ENCODE measurements at places on chromosomes 5 and 9.

DNA sequence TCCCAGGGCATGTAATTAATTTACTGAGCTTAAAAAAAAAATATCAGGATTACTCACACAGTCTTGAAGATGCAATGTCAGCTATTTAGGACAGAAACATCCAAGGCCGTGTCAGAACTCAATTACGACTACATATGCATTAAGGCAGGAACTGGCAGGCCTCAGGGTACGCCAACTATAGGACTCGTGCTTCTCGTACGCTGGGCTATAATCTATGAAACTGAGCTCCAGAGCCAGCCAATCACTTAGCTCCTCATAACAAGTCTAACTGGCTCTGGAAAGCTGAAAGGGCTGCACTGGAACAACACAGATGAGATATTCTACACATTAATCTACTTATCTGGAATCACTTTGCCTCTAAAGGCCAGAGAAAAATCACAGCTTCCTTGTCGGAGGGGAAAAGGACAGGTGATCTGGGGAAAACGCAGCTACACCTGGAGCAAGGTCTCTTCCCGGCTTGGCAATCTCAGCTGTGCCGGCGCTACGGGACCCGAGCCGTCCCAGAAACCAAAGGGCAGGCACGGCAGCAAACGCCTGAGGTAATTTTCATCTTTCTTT lies 212.0 kb downstream of the DEPDC1B start:
- no peak for DNase-seq

- DNase-seq, result no peak
Observed at GRCh38 chr5:158995694-158996173, 104.0 kb downstream of the EBF1 start.

GRCh38 chr5:9035346-9035745 lies 510.5 kb downstream of the SEMA5A start:
- DNase-seq, result no peak

DNA sequence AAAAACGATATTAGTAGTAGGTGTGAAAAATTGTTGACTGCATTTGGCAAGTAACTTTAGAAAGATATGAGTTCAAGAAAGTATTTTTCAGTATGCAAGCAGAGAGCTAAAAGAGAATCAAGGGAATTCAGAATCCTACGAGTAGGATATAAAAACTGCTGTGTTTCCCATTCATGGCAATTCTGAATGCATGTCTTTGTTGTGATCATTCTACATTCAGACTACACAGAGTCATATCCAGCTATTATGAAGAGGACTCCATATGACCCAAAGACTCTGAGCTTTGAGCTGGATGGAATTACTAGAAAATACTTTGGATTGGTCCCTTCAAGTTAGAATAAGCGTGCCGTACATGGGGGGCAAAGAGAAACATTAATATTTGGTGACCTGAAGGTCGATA lies 12.0 kb downstream of the IFNE start:
- no peak for DNase-seq

DNA sequence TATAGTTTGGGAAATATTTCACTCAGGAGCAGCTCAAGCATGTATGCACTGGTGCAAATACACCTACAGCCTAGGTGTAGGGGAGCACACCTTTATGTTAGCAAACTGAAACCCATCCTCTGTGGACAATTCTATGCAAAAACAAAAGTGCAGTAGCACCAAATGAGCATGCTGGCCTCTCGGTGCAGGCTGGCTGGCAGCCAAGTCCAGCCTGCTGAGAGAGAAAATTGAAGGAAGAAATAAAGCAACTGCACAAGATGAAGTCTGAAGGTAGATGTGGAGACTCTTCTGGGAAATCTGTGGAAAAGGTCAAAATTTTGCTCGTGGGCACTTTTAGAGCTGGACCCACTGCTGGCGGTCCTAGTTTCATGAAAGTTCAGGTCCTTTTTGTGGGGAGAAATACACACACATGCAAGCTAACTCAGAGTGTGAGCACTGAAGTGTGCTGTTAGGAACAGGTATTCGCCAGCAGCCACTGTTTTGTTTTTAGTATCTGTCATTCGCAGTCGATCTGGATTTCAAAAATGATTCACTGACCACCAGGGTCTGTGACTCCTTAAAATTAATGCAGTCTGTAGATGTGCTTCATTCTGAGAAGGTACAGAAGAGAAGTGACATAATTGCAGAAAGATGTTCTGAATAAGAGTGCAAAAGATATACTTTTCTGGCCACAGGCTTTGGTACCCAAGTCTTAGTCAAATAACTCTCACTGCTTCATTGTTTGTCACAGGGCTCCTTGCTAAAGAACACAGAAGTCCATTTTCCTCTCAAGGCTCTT lies 281.7 kb downstream of the PARP8 start:
- no peak for DNase-seq

- DNase-seq, result no peak
Observed at GRCh38 chr9:108297073-108297472, 558.7 kb downstream of the ACTL7B start.

GRCh38 chr5:75513841-75514240 lies 2.1 kb downstream of the POLK start:
- DNase-seq, result no peak

GRCh38 chr5:138890644-138891043 lies 15.5 kb upstream of the LRRTM2 start:
- DNase-seq, result no peak

GRCh38 chr9:36942891-36943290 lies 91.2 kb downstream of the PAX5 start:
- DNase-seq, result no peak

GRCh38 chr5:178404987-178405386 lies 172.4 kb upstream of the PHYKPL start:
- no peak for DNase-seq

- DNase-seq, result no peak
Observed at GRCh38 chr5:115151208-115151805, 18.4 kb downstream of the TRIM36 start.

- DNase-seq, result no peak
Observed at GRCh38 chr9:109086221-109086620, 33.5 kb downstream of the TMEM245 start.

DNA sequence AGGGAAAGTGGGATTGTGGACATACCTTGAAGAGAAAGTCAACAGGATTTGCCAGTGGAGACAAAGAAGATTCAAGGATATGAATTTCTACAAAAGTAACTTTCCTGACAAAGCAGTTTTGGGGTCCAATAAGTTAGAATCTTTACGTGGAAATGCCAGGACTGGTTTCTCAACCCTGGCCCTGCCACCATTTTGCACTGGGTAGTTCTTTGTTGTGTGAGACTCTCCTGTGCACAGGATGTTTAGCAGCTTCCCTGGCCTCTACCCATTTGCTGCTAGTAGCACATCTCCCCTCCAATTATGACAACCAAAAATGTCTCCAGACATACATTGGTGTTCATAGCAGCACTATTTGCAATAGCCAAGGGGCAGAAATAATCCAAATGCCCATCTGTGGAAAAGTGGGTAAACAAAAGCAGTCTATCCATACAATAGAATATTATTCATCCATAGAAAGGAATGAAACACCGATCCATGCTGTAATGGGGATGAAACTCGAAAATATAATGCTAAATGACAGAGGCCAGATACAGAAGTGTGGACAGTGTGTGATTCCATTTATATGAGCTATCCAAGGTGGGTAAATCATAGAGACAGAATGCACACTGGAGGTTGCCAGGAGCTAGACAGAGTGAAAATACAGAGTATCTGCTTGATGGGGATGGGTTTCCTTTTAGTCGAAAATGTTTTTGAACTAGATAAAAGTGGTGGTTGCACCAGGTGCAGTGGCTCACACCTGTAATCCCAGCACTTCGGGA lies 91.4 kb downstream of the NSUN2 start:
- DNase-seq, result no peak

DNA sequence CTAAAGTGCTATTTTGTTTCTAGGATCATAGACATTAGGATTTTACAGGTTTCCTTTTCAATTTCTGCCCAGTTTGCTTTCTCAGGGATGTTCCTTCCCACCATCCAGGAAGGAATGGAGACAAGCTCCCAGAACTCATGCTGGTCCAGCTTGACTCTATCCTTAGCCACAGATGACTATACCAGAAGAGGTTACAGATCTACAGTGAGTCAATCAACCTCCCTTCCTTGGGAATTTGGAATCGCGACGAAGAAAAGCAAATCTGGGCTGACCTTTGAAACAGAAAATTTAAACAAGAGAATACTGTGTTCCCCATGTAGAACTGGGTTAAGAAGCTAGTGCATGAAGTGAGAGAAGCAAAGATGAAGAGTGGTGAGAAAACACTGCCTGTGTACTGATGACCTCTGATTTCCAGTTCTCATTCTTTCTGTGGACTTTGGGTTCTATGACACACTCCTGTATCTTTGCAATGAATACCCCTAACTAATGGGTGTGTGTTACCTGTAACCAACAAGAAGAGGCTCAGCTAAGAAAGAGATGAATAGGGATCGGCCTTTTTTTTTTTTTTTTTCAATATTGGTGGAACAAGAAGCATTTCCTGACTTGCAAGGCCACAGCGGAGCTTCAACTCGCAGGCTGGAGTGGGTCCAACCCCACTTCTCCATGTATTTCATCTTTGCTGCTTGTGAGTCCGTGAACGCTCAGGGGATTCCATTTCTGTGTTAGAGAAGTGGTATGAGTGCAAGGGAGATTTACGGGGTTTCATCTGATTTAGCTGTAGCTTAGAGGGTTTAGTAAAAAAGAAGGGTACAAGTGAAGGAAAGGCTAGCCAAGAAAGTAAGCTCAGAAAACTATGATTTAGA lies 563.9 kb upstream of the CLINT1 start:
- no peak for DNase-seq

GRCh38 chr9:134475011-134475790 lies 148.9 kb downstream of the RXRA start:
- no peak for DNase-seq

DNA sequence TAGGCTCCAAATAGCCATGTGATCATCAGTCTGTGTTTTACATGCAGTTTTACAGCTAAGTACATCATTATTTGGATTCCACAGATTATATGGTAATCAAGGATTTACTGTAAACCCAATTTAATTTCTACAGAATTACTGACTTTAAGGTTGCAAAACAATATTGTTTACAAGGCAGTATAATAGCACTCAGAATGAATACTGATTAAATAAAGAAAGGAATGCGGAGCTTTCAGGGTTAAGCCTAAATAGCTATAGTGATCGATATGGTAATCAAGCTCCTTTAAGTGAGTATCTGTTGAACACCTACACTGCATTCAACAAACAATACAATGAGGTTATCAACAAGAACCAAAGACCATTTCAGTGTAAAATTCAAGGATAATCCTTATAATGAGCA lies 64.3 kb downstream of the DMAC1 start:
- DNase-seq, result no peak

GRCh38 chr9:105681313-105681712 lies 13.0 kb upstream of the TMEM38B start:
- no peak for DNase-seq

- no peak for DNase-seq
Observed at GRCh38 chr9:93134015-93134739, at the start of gene NINJ1. Gene NINJ1, minus strand, starts transcription at chr9:93134251. Its CDS starts 34 bp downstream, at chr9:93134217.

DNA sequence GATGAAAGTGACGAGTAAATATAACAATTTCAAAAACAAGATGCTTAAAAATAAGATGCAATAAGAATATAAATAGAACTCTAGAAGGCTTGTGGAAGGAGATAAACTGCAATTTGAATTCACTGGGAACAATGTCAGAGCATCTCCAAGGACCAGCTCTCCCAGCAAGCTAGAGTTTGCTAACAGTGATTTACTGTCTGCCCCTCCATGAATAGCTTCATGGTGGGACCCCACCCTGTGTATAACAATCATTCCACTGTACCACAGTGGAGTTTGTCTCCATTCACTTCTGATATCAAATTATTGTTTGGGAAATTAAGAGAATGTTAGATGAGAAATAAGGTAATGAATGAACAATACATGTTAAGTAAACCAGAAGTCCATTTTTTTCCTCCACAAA lies 7.3 kb upstream of the SEMA6A start:
- no peak for DNase-seq

- no peak for DNase-seq
Observed at GRCh38 chr5:180801596-180802324, 846 bp downstream of the MGAT1 start.

DNA sequence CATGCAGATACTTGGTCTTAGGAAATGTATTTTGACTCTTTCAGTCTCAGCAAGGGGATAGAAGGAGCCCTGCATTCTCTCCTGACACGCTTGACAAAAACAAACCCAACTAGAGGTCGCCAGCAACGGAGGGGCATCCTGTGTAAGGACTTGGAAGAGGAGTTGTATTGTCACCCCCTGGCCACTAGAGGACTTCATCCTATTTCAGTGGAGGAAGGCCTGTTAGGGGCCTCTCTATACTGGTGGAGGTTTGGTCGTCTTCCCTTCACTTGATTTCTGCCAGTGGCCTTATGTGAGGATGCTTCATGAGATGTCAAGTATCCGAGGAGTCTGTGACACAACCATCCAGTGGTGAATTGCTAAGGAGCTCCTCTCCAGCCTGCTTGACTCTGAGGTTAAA lies 122.8 kb upstream of the STC2 start:
- no peak for DNase-seq

- DNase-seq, result no peak
Observed at GRCh38 chr9:94085062-94085639, 887 bp downstream of the PTPDC1 start.

- DNase-seq, result no peak
Observed at GRCh38 chr5:81533629-81534405, 139.9 kb upstream of the ACOT12 start.

DNA sequence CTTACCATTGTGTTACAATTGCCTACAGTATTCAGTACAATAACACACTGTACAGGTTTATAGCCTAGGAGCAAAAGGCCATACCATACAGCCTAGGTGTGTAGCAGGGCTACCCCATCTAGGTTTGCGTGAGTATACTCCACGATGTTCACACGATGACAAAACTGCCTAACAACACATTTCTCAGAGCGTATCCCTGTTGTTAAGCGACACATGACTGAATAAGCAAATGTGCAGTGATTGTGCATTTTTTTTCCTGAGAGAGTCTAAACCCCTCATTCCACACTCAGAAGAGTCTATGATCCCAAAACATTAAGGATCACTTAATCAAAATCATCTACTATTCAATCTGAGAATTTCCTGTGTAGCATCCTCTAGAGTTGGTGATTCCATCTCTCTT lies 68.4 kb upstream of the GABRP start:
- DNase-seq, result no peak

DNA sequence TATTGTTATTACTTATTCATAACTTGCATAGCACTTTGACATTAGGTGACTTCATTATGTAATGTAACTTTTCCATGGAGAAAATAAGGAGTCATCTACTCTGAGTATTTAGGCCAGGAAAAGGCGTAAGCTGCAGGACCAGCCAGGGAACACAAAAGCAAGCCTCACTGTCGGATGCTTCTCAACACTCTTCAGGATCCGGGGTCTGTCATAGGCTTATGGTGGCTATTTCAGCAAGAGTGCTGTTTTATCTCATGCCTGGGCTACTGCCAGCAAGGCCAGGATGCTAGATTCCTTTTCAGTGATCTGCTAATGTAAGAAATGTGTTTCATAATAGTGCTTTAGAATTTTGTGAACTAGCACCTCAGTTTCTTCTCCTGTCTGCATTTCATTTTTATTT lies 162.4 kb downstream of the CHSY3 start:
- no peak for DNase-seq

DNA sequence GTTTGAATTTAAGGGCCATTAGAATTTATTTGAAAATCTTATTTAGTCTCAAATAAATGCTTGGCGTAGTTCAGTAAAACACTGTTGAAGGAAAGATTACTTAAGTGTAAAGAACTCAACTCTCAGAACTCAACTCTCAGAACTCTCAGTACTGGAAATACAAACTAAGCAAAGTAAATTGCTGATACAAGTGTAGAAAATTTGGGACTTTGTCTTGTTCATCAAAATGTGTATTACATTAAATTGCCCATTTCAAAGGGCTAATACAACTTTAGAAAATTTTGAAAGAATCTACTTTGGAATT lies 99.4 kb downstream of the CSNK1G3 start:
- DNase-seq, result no peak
